Tracheal epithelial cell (primary cell): ENCODE measurements at places on chromosomes 7 and 10. TPM values are rescaled to one million over a fixed set of nuclear protein-coding genes. Genes with fewer than 3 reads are reported as not detected.

The NT5C3A gene
- 32.0 and 34.5 TPM in 2 replicates for total RNA-seq

The MINDY4 gene
- 0.85 and 0.96 TPM in 2 replicates for total RNA-seq

The SPDYE5 gene
- total RNA-seq, result not detected in 2 replicates

The FAM25G gene
- not detected in 2 replicates for total RNA-seq

The ITGB8 gene
- 24.9 and 87.0 TPM in 2 replicates for total RNA-seq

The GNAT3 gene
- total RNA-seq, result not detected in 2 replicates

The OR6V1 gene
- total RNA-seq, result not detected in 2 replicates

The PHKG1 gene
- total RNA-seq, result 0.21 and 1.2 TPM in 2 replicates

The IDI2 gene
- total RNA-seq, result not detected in 2 replicates

The ECHS1 gene
- 64.6 and 75.9 TPM in 2 replicates for total RNA-seq

The ADCYAP1R1 gene
- total RNA-seq, result not detected in 2 replicates

The GNG11 gene
- 1.3 and 8.0 TPM in 2 replicates for total RNA-seq

The FAM24A gene
- total RNA-seq, result not detected in 2 replicates
